ENCODE measurements at places on chromosomes 4 and X.

DNA sequence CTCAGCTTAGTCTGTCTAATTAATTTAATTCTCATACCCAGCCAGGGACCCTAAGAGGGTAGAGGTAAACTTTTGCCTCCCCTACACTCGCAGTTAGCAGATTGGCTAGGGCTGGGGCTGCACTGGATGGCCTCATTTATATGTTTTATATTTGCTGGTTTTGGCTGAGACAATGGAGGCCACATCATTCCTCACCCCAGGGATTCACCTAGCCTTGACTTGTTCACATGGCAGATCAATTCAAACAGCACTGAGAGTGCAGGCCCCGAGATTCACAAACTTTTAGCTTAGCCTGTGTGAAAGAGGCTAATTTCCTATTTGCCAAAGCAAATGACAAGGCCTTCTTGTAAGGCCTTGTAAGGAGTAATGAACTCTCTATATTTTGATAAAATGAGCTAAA lies 844.4 kb downstream of the ARAP2 start:
- DNase-seq, result no peak

- no peak for DNase-seq
Measured at GRCh38 chr4:177010418-177010817, 217.7 kb upstream of the VEGFC start.

GRCh38 chr4:79748835-79749234 lies 324.2 kb downstream of the ANTXR2 start:
- no peak for DNase-seq

DNA sequence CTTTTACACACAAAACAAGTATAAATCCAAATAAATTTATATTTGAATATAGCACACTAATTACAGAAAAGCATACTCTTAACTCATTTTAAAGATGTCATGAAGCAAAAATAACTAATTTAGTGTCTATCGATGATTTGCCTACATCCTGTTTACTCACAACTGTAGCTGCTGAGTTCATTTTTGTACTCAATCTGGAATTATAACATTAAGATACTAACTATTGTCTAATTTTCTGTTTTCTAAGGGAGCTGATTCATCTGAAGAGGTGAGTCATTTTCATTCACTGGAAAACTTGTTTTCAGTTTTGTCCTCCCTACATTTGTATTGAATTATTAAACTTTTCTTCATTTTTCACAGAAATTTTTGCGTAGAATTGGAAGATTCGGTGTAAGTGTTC lies 3.7 kb downstream of the STATH start:
- no peak for DNase-seq

DNA sequence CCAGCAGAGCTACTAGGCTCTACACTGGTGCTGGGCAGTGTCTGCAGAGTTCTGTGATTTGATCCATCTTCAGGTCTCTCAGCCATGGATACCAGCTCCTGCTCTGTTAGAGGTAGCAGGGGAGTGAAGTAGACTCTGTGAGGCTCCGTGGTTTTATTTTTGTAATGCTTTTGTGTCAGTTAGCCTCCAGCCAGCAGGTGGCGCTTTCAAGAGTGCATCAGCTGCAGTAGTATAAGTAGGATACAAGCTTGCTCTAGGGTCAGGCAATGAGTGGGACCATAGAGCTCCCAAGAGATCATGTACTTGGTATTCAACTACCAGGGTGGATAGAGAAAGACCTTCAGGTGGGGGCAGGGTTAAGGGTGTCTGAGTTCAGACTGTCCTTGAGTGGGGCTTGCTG lies 362.5 kb upstream of the TRAM1L1 start:
- peak; percentile 5 for DNase-seq

- no peak for DNase-seq
Measured at GRCh38 chrX:48927736-48928382, 9.0 kb upstream of the PIM2 start.

- DNase-seq, result no peak
Measured at GRCh38 chrX:80810365-80810978, 795 bp upstream of the BRWD3 start.

- no peak for DNase-seq
Measured at GRCh38 chr4:184805462-184806228, 20.1 kb downstream of the ACSL1 start.

DNA sequence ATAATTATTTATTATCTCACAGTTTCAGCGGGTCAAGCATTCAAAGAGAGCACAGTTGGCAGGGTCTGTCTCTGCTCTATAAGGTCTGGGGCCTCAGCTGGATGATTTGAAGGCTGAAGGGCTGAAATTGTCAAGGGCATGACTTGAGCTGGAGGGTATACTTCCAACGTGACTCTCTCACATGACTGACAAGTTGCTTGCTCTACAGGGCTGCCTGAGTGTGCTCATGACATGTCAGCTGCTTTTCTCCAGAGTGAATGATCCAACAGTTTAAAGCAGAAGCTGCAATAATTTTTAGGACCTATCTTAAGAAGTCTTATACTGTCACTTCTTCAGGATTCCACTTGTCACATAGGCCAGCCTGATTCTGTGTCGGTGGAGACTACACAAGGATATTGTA lies 51.2 kb downstream of the TIGD2 start:
- no peak for DNase-seq

GRCh38 chr4:101141855-101142254 lies 205.5 kb downstream of the PPP3CA start:
- no peak for DNase-seq

- DNase-seq, result no peak
Measured at GRCh38 chr4:22414833-22415232, 101.0 kb downstream of the ADGRA3 start.

GRCh38 chrX:154731184-154731583 lies 19.7 kb downstream of the GAB3 start:
- no peak for DNase-seq

- DNase-seq, result no peak
Measured at GRCh38 chr4:137363496-137363895, 168.8 kb downstream of the PCDH18 start.

GRCh38 chr4:37188100-37188499 lies 56.4 kb upstream of the NWD2 start:
- DNase-seq, result no peak

- DNase-seq, result no peak
Measured at GRCh38 chr4:174910271-174910670, 7.9 kb upstream of the ADAM29 start.

DNA sequence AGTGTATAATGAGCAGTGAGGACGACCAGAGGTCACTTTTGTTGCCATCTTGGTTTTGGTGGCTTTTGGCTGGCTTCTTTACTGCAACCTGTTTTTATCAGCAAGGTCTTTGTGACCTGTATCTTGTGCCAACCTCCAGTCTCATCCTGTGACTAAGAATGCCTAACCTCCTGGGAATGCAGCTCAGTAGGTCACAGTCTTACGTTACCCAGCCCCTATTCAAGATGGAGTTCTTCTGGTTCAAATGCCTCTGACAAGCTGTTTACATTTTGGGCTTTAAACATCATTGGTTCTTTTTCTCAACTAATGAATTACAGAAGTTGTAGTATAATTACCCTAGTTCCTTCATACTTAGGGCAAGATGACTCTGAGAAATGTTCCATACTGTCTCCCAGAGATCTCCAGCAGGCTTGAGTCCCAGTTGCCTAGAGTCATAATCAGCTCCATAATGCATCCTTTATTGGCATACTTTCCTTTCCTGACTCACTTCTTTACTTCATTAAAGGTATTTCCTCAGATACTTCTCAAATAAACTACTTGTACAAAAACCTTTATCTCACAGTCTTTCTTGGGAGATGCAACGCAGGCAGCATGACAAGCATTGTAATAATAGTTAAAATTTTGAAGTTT lies 136.5 kb downstream of the KDM6A start:
- DNase-seq, result no peak

DNA sequence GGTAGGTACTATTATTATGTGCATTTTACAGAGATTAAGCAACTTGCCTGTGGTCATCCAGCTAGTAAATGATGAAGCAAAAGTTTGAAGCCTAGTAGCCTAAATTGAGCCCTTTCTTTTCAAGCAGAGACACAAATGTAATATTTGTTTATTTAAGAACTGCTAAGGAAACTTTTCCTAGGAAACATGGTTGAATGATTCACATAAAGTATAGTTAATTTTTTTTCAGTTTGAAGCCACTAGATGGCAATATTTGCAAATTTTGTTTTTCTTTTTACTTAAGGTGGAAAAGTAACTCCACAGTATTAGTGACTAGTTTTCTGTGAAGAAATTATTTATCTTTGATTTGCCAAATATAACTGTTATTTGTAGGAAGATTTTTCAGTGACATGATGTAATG lies 52.8 kb upstream of the ANKRD17 start:
- no peak for DNase-seq

All from hematopoietic multipotent progenitor cell (in vitro differentiated cells).